ENCODE measurements at places on chromosomes 3 and 15.

GRCh38 chr3:41518626-41519025 is 319.3 kb downstream of the CTNNB1 start:
- no peak for DNase-seq

- no peak for DNase-seq
Measured at GRCh38 chr3:194866236-194866635, 180.6 kb downstream of the FAM43A start.

DNA sequence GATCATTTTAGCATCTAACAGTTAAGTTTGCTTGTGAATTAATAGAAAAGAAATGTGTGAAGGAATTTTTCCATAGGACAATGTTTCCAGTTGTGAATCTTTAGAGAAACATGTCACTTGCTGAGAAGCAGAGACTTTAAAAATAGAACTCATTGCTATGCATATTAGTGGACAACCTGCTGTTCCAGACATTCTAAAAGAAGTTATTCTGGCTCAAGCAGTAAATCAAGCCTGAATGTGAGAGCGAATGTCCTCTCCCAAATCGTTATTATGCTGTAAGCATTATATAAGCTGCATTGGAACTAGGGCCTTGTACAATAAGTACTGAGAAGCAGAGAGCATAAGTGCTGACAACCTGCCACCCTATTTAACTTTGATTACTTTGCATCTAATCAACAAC is 990.9 kb downstream of the PLOD2 start:
- no peak for DNase-seq

GRCh38 chr3:4600493-4600892 is 107.3 kb downstream of the ITPR1 start:
- DNase-seq: no peak

DNA sequence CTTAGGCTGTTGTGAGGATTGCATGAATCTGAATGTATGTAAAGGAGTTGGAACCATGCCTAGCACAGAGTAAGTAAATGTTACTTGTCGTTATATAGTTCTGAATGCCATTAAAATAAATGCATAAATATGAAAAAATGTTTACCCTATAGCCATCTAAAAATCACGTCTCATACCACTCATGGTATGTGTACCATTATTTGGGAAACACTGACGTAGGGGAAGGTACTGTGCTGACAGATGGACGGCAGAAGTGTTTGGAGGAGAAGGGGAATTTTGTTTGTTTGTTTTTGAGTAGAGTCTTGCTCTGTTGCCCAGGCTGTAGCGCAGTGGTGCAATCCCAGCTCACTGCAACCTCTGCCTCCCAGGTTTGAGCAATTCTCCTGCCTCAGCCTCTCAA is 30.5 kb upstream of the PDZRN3 start:
- DNase-seq: no peak

- DNase-seq: no peak
Measured at GRCh38 chr3:34066328-34066727, 267.9 kb downstream of the PDCD6IP start.

DNA sequence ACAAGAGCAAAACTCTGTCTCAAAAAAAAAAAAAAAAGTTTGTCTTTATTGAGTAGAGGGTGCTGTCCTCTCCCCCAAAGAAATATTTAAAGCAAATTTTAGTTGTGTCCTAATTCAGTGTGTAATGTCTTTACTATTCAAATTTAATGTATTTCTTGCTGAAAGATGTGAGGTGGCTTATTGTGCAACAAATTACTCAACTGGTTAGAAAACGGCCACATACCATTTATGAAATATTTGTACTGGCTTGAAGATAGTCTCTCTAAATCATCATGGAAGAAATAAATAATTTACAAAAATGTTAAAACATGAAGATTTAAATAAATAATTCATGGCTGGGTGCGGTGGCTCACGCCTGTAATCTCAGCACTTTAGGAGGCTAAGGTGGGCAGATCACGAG is 63.0 kb downstream of the SLTM start:
- DNase-seq: no peak

GRCh38 chr3:174957081-174957480 is 97.9 kb downstream of the NAALADL2 start:
- no peak for DNase-seq

DNA sequence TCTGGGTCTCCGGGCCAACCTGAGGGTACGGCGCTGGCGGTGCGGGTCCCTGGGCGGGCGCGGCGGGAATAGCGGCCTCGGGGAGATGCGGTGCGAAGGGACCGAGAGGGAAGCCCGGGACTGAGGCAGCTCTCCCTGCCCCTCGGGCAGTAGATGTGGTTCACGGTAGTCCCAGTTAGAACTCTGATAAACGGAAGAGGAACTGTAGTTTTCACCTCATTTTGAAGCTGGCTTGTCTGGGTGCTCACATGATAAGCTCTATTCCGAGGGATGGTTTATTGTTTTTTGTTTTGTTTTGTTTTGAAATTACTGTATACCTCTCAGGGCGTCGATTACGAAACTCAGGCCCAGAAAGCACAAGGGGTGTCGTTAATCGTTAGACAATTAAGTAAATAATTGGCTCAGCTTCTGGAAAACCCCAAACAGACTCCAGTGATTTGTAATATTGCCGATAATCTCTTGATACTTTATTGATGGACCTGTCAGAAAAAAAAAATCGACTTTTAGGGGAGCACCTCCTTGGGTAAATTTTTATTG is 413 bp downstream of the NUSAP1 start:
- DNase-seq: no peak

GRCh38 chr15:26721232-26721967 is 51.5 kb downstream of the GABRB3 start:
- no peak for DNase-seq

DNA sequence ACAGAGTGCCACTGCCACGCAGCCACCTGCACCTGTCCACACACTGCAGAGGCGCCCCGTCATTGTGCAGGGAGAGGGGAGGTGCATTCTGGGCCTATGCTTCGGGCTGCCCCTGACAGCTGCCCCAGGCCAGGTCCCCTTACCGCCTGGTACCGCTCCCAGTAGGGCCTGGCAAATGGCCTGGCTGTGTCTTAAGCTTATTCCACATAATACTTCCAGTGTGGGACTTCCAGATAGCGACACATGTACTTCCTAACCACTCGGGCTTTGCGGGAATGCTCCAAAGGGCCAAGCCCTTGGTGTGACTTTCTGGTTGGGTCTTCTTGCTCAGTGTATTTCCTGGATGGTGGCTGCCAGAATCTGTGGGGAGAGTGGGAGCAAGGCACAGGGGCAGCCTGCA is 254.3 kb upstream of the CHRNA7 start:
- DNase-seq: no peak

DNA sequence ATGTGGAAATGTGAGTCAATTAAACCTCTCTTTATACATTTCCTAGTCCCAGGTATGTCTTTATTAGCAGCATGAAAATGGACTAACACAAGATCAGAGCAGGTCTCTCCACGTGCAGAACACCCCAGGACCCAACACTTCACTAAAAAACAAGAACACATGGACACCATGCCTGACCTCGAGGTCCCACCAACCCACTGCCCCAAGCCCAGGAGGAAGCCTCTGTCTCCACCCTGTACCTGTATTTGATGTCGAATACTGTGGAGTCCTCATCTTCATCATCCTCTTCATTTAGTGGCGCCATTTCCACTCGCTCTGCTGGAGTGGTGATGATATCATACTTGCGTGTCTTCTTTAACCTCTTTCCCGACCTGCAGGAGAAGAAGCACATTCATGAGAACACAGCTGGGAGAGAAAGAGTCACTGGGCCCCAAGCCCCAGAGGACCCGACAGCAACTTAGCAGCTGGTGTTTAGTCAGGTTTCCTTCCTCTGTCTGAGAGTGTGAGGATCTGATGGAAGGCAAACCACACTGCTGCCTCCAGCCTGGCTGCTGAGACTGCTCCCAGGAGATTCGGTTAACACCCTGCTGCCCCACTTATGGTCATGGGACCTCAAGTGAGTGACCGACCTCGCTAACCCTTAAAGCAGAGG is 25.5 kb downstream of the FAM174B start:
- no peak for DNase-seq

DNA sequence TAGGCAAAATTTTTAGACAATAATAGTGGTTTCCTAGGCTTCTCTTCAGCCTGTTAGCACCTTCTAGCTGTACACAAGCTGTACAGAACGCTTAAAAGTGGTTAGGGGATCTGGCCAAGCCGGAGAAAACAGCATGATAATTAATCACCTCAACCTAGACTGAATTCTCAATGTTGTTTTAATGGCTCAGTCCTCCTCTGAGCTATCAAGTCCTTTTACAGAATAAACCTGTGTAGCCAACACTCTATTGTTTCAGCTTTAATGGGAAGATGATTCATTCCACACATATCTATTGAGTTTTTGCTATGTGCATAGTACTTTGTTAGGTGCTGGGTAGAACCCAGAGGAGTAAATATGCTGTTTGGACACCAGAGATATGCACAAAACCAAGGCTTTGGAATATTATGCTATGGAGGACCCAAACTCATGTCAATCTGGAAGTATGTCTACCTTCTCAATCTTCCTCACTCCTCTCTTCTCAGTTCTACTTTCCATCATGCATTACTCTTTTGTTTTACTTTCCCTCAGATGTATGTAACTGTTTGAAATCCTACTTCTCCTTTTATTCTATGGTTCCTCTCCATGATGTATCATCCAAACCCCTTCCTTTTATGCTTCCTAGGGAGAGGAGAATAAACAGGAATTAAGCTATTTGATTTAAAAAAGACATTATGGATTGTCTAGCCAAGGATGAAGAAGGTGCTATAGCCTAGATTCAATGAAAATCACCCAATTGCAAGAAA is 27.6 kb upstream of the UBE2E2 start:
- no peak for DNase-seq

DNA sequence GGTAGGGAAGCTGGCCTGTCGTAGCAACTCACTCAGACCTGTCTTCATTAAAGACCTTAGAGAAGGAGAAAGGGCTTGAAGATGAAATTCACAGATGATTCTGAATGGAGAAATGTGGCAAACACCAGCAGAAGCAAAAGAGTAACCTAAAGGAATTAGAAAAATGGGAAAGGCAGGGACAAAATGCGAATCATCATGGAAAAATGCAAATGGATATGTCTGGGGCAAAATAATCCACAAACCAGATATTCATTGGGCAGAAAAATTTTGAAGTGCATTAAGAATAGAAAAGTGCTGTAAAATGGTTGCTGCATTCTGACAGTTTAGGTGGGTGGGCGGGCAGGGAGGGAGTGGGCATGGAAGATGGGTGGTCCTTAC is 156.9 kb upstream of the RASGRP1 start:
- no peak for DNase-seq

GRCh38 chr3:65888980-65889706 is 149.6 kb downstream of the MAGI1 start:
- no peak for DNase-seq

DNA sequence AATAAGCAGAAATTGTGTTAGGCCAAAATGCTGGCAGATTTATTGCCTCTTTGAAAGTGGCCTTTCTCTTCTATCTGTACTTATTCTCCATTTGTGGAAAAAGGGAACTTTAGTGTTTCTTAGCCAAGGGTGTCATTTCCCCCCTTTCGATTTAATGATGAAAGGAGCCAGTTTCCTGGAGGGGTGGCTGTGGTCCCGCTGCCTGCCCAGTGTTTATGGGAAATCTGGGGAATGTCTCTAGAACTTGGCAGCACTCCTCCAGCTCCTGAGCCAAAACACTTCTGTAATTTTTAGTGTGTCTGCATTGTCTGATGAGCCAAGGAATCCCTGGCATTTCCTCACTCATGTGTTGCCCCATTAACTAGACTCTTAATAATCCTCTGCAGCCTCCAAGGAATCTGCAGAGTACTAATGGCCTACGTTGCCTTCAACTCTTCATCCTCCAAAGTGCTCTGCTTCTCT is 448.8 kb downstream of the GRM7 start:
- DNase-seq: no peak

- no peak for DNase-seq
Measured at GRCh38 chr15:77081971-77082370, 11.1 kb upstream of the TSPAN3 start.

DNA sequence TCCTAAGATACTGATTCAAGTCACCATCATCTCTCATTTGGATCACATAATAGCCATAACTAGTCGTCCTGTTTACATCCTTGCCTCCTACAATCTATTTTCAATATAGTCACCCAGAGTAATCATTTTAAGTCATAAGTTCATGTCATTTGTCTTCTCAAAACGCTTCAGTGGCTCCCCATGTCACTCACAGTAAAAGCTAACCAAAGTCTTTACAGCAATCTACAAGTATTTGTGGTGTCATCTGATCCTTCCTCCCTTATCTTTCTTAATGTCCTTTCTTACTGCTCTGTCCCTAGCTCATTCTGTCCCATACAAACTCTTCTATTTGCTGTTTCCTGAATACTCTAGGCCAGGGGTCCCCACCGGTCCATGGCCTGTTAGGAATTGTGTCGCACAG is 28.8 kb downstream of the GBE1 start:
- DNase-seq: no peak

GRCh38 chr15:69668963-69669362 is 216.3 kb downstream of the RPLP1 start:
- DNase-seq: no peak

Measured in stimulated activated CD4-positive, alpha-beta T cell treated with anti-CD3 and anti-CD28 coated beads, Interleukin-1b, Interleukin-23, amount 100 ng/mL, for 1 hour (primary cell).